ENCODE measurements at places on chromosomes 2 and 18. TPM values are rescaled to one million over a fixed set of nuclear protein-coding genes. Genes with fewer than 3 reads are reported as not detected.
A peak's percentile ranks its signal among the peaks of the same experiment; 100 is the strongest.

DNA sequence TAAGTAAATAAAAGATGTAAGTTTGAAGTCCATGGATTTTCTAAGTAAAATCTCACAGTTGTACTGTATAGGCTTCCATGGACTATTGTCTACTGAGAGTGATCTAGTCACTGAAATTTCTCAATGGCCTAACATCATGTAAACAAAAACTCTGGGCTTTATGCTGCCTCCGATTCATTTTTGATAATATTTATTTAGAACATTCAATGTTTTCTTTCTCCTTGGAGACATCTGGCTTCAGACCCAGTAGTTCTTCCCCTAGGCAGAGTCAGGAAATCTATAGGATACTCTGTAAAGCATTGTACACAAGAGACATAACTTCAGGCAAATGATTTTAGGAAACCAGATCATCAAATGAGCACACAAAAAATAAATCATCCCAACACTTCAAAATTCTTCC, 1208.6 kb upstream of the ZEB2 start:
- no peak for DNase-seq

GRCh38 chr2:200258881-200259576, 47.5 kb upstream of the SPATS2L start:
- DNase-seq, result no peak

ME2 gene
- 55.3 TPM for total RNA-seq

DNA sequence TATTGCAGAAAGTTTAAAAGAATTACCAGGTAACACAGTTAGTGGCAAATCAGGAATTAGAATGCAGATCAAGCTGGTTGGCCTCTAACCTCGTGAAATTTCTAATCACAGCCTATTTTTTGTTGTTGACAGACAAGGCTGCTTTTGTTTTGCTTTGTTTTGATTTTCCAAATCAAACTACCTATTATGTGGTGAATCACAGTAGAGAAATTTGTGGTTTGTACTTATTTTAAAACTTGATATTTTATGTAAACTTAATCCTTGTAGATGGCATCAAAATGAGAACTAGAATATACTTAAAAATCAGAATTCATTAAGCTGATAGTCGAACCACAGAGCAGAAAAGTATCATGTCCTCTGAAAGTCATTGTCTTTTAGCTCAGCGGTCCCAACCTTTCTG, 258.1 kb downstream of the CTNNA2 start:
- DNase-seq, result no peak

EPB41L3 gene
- total RNA-seq, result 0.20 TPM

FER1L5 gene
- total RNA-seq, result 1.2 TPM

- DNase-seq, result no peak
Measured at GRCh38 chr2:239956818-239957261, 68.3 kb downstream of the NDUFA10 start.

GULP1 gene
- 9.5 TPM for total RNA-seq

DNA sequence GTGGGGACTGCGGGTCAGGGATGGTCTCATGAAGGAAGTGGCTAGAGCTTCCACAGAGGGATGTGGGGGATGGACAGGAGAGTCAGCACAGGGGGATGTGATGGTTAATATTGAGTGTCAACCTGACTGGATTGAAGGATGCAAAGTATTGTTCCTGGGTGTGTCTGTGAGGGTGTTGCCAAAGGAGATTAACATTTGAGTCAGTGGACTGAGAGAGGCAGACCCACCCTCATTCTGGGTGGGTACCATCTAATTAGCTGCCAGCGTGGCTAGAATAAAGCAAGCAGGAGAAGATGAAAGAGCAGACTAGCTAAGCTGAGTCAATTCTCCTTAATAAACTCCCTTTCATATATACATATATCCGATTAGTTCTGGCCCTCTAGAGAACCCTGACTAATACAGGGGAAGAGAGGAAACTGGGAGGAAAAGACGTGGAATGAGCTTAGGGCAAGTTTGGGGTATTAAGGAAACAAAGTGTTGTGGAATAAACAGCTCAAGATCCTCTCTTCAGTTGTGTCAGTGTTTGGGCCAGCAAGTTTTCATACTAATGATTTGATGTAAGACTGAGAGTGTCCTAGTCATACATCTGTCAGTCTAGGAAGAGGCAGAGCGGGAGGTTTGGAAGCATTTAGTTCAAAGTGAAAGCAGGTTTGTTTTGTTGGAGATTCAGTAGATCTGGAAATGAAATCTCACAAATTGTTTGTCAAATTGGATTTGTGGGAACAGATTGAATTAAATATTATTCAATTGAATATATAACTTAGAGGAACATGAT, 135.2 kb upstream of the NT5C1B start:
- no peak for DNase-seq

CCDC138 gene
- 25.8 TPM for total RNA-seq

DNA sequence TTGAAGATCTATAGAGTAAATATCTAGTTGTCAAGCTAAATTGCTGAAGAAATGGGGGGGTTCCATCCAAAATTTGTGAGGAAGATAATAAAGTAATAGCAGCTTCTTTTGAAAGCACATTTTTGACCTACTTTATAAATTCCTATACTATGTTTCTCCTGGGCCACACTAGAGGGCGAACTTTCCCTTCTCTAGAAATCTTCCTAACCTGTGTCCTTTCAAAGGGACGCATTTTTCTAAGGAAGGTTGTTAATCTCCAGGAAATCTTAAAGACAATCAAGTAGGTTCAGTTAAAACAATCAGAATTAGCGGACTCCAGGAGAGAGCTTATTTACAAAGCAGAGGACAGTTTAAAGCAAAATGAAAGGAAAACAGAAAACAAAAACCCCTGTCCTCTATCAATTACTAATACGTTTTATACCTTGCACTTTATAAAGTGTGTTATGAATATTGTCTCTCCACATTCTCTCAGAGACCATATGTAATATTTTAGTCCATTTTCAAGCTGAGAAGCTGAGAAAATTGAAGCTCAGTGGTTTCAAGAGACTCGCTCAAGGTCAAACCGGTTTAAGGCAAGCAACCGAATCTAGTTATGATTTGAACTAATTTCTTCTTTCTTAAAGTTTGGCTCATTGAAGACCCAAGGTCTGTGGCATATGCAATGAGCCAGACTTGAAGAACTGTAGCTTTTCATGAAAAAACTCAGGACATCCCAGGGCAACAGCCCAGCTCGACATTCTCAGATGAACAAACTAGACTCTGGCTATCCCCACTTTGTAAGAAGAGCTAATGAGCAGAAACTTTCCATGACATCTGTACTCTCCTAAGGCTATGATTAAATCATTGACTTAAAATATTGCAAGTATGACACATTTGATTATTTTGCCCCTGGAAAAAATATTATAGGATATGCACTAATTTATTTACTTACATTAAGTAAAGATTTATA, 273.6 kb downstream of the PAX3 start:
- DNase-seq, result peak; percentile 73

EIF4E2 gene
- 60.8 TPM for total RNA-seq

All from A673 (cell line).